Activated CD4-positive, CD25-positive, alpha-beta regulatory T cell treated with anti-CD3 and anti-CD28 coated beads, Interleukin-2, amount 50 U/mL, for 24 hours (primary cell): ENCODE measurements at places on chromosomes 4 and X.

GRCh38 chr4:127967141-127967775, 2.1 kb downstream of the ABHD18 start:
- ATAC-seq: no peak

DNA sequence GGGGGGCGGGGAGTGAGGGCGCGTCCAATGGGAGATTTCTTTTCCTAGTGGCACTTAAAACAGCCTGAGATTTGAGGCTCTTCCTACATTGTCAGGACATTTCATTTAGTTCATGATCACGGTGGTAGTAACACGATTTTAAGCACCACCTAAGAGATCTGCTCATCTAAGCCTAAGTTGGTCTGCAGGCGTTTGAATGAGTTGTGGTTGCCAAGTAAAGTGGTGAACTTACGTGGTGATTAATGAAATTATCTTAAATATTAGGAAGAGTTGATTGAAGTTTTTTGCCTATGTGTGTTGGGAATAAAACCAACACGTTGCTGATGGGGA, 1.1 kb downstream of the HTT start:
- no peak for ATAC-seq

DNA sequence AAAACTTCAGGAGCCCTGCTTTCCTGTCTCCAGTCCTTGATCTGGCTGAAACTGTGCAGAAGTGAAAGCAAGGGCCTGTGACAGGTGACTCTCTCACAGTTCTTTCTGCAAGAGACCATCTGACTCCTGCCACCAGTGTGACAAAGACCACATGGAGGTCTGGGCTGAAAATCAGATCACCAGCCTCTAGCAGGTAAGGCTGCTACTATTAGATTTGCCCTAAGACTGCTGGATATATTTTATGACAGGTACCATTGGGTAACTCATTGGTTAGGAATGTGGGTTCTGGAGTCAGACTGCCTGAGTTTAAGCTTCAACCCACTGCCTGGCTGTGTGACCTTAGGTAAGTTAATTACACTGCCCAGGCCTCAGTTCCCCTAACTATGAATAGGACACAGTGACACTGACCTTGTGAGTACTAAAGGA, 163.3 kb upstream of the SLC7A11 start:
- ATAC-seq: no peak

DNA sequence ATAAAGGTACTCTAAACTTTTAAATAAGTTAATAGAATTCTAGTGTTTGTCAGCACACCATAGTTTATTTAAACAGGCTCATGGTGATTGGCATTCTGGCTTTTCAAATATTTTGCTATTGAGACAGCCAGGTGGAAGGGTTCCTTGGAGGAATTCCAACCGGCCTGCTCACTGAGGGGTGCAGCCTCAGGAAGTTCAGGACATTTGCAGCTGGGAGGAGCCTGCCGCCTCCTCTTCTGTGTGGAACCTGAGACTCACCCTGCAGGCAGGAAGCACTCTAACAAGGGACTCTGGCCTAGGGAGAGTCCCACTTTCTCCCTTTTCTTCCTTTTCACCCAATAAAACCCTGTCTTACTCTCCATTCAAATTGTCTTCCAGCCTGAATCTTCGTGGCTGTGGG, 1328.0 kb downstream of the FSTL5 start:
- no peak for ATAC-seq

DNA sequence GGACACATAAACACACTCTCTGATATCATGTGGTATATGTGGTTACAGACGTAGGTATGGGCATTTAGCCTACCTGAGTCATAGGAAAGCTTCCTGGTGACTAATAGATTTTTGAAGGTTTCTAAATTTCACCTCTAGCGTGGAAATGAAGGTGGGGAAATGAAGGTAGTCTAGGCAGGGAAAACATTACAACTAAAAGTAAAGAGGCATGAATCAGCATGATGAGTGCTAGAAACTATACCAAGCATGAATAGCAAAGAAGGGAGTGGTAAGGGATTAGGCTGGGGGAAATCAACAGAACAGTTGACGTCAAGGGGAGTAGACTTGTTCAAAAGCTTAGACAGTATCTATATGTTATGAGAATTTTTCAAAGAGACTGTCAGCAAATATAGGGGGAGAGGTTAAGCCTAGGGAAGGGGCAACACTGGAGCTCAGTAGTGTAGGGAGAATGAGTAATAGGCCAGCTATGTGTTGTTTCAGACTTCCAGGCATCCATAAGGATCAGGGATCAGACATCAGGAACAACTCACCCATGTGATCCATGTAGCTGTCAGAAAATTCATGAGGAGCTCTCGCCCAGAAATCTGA, 279.3 kb upstream of the DIPK2B start:
- ATAC-seq: peak; percentile 87

GRCh38 chr4:177339477-177340374, 30.1 kb downstream of the NEIL3 start:
- peak; percentile 79 for ATAC-seq

DNA sequence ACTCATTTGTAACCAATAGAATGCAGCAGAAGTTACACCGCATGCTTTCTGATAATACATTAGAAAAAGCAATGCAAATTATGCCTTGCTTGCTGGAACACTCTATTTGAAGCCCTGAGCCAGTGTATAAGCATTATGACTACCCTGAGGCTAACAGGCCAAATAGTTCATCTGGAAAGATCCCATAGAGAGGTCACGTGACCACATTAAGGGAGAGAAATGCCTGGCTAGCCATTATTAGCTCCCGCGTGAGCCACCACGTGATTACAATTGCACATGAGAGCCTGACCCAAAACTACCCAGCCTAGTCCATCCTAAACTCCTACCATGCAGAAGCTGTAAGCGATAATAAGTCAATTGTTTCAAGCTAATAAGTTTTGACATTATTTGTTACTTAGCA, 472.9 kb upstream of the GALNTL6 start:
- no peak for ATAC-seq

DNA sequence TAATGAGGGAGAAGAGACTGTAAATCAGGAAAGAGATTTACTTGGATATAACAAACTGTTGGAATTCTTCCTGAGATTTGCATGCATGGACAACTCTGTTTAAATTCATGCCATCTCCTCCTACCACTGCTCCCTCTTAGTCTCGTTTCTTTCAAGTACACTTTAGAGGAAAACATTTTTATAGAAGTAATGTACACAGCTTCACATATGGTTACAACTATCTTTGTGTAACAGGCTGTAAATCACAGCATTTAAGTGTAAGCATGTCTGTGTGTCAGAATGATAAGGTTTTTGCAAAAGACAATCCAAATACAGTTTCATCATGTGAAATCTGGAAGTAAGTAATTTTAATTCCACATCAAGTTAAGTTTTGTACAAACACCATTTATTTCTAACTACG, 21.5 kb upstream of the ENPEP start:
- ATAC-seq: no peak

DNA sequence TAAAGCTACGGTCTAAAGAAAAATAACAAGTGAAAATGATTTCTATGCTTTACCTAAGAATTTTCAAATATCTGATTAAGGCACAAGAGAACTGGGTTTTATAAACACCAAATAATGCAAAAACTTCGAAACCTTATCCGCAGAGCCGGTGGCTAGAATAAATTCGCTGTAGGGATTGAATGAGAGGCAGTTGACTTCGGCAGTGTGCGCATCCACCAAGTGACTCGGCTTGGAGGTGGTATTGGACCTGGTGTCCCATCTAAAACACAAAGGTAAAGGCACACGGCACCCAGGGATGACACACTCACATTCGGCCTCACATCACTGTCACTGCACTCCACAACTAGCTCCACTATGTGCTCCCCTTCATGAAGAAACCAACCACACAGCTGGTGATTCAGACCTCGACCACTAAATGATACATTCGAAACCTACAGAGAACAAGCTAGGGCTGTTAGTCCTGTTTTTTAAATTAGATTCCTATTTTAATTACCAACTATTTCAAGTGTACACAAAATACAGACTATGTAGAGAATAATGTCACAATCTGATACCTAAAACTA, 17.5 kb downstream of the RBBP7 start:
- ATAC-seq: no peak

DNA sequence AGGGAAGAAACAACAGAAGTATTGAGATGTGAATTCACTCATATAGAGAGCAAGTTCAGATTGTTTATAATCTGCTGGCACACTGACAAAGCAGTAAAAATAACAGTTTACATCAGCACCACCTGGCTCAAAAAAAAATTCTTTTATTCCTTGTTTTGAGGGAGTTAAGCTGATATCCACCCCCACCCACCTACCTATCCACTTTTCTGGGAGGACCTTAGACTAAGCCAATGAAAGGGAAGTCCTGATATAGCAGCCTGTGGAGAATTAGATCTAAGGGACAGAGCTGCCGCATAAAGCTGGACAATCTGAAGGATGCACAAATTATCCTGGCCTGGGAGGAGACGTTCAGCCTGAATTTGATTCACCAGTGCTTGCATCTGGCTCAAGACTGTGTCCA, 264.5 kb downstream of the RCHY1 start:
- ATAC-seq: no peak

- ATAC-seq: no peak
Measured at GRCh38 chr4:7326693-7327340, 107.9 kb downstream of the PSAPL1 start.

GRCh38 chr4:120826853-120827252, 95.7 kb downstream of the PRDM5 start:
- ATAC-seq: no peak

DNA sequence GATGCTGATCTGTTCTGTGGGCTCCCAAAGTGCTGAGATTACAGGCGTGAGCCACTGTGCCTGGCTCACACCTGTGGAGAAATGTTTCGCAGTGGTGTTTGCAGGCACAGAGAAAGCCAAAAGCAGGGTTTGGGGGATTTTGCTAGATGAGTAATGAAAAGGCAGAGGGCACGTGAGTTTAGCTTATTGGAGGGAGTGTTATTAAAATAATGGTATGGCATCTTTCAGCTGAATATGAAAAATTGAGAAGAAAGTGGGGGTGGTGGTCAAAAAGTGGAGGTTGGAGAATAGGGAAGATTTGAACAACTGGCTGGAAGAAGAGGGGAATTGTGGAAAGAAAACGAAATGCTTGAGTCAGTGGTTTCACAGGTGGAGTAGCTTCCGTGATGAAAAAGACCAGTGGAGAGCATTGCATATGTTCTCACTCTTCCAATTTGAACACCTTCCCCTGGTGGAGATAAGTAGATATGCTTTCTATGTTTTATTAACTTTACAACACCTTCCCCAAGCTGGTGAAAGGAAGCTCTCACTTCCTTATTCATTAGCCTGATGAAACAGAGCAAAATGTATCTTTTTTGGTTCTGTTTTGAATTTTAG, 1.1 kb upstream of the CHST7 start:
- ATAC-seq: peak; percentile 64

- ATAC-seq: no peak
Measured at GRCh38 chrX:151825925-151826485, 86.7 kb upstream of the MAGEA4 start.

DNA sequence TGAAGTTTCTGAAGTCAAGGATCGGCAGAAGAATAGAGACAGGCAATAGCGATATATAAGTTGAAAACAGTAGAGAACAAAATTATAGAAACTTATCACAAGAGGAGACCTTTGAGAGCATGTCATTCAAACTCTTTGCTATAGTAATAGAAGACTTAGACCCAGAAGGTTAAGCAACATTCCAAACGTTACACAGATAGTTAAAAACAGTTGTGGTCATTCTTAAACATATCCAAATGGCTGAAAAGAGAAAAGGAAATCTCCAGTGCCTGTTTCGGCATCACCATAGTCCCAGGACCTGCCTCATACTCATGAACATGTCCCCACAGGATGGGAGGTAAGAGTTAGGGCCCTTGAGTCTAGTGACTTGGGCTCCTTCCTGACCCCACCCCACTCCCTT, 258.1 kb upstream of the NOCT start:
- no peak for ATAC-seq

DNA sequence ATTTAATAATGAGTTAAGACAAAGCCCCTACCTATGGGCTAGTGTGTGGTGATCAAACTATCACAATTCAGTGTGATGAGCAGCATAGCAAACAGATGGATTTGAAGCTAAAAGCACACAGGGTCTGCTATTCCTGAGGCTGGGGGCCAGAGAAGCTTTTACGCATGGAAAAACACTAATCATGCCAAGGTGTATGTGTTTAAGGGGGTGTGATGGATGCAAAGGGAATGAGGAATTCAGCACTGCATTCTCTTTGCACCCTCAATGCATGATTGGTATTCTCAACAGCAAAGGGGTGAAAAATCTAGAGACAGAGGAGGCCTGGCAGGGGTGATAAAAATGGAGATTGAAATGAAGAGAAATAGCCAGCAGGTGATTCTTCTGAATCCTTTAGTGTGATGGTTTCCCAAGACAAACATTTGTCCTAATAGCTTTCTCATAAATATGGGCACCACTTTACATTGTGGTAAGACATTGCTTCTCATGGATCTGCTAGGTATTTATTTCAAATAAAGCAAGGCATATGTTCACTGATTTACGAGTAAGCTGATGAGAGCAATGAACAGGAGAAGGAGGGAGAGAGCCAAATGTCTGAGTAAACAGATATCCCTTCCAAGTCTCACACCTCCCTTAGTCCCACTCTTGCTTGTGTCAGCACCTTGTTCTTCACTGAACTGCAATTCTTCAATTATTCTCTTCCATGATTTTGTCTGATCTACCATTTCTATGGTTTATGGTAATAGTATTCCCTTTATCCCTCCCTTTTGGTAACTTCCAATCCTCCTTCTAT, 15.7 kb downstream of the C1QTNF7 start:
- ATAC-seq: no peak

GRCh38 chrX:133676344-133677122, 261.2 kb upstream of the GPC4 start:
- no peak for ATAC-seq

GRCh38 chrX:19857131-19857530, 30.3 kb downstream of the SH3KBP1 start:
- ATAC-seq: no peak

DNA sequence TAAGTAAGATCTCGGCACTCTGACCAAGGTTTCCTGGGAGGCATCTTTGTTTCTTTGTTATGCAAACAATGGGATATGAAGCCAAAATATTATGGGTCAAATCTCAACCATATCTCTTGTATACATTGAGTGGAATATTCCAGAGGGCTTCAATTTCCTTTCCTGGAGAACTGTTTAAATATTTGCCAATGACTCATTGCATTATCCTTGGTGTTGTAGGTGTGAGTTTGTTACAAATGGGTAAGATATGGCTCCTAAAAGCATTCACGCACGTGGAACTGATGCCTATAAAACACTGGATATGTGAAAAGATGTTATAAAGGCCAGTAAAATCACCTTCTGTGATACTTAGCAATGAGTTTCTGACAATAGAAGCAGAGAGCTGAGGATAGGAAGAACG, 150.5 kb upstream of the WDR1 start:
- no peak for ATAC-seq
